Cerebellar nuclear complex (tissue), 1 donor: ENCODE measurements at places on chromosomes 12 and 14.

- peak; percentile 5 for DNase-seq
These were observed 35.1 kb downstream of the TMBIM6 start for GRCh38 chr12:49776413-49776812.

- DNase-seq: no peak
These were observed 154.9 kb downstream of the RASSF9 start for GRCh38 chr12:85681333-85681732.

DNA sequence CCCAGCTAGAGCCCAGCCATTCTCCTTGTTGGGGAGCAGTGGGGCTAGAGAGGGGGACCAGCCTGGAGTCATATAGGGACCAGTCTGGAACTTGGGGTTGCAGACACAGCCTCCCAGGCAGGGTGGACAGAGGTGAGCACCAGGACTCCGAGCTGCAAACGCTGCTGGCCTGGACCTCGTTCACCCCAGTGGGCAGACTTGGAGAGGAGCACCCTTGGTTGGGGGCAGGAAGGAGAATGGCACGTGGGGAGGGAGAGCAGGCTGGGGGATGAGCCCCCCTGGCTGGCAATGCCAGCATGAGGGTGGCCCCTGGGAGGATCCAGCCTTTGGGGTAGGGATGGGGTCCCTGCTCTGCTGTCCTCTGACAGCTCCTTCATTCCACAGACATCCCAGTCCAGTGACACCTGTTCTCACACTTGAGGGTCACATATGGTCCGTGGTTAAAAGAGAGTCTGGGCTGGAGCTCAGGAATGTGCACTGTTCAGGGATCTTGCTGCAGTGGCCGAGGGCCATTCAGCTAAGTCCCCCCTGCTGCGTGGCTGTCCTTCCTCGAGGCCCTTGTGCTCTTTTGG is 2.8 kb downstream of the LBHD2 start:
- DNase-seq: no peak

- no peak for DNase-seq
These were observed 61.0 kb upstream of the PELI2 start for GRCh38 chr14:56057071-56057741.

DNA sequence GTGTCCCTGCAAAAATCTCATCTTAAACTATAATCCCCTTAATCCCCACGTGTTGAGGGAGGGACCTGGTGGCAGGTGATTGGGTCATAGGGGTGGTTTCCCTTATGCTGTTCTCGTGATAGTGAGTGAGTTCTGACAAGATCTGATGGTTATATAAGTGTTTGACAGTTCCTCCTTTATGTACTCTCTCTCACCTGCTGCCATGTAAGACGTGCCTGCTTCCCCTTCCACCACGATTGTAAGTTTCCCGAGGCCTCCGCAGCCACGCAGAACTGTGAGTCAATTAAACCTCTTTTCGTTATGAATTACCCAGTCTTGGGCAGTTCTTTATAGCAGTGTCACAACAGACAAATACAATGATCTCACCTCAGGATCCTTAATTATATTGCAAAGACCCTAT is 45.2 kb upstream of the MAP1LC3B2 start:
- no peak for DNase-seq

DNA sequence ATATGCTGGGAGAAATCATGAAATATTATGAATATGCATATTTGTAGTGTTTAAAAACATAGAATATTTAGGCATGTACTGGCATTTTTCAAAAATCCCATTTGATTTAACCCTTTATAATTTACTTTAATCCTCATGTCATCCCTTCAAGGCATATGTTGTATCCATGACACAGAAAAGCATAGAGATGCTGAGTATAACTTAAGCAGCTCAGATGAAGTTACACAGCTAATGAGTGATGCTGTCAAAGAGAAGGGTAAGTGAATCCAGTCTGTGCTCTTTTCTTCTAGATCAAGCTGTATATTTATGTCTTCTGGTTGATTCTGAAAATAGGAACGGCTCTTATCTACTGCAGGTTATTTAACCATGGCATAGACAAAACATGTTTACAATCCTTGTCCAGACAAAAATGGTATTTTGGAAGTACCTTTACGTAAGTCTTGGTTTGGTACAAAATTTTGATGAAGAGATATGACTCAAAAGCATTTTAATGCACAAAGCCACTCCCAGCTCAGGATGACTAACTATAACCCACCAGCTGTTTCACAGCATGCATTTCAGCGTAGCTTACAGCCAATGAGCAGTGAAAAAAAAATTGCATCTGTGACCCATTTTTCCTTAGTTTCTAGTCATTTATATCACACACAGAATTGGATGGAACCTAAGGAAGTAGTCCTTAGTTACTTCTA is 201.7 kb downstream of the STXBP6 start:
- DNase-seq: no peak

GRCh38 chr14:52835122-52835903 is 43.9 kb upstream of the GNPNAT1 start:
- no peak for DNase-seq

DNA sequence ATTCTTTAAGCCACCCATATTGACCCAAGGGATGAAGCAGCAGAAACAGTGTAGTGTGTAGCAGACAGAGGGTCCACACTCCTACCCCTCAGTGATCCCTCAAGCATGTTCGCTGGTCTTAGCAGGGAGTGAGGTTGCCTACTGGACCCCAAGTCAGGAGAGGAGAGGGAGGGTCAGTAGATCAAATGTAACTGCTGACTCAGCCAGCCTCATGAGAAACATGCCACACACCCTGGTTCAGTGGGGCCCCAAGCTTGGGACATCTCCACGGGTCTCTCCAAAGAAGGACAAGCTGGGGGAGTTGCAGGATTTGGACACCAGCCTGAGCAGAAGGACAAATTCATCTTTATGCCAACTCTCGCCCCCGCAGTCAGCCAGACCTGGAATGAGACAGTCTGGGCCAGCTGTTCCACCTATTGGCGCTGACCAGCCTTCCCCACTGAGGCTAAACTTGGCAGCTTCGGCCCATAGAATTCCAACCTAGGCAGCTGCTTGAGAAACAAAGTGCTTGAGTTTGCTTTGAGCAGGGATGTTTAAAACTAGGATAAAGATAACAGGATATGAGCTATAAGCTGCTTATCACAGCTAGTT is 66.0 kb upstream of the ACTN1 start:
- no peak for DNase-seq

GRCh38 chr12:89162589-89163261 is 189.6 kb downstream of the DUSP6 start:
- DNase-seq: no peak

- no peak for DNase-seq
These were observed 55.1 kb downstream of the PAWR start for GRCh38 chr12:79635676-79636075.

DNA sequence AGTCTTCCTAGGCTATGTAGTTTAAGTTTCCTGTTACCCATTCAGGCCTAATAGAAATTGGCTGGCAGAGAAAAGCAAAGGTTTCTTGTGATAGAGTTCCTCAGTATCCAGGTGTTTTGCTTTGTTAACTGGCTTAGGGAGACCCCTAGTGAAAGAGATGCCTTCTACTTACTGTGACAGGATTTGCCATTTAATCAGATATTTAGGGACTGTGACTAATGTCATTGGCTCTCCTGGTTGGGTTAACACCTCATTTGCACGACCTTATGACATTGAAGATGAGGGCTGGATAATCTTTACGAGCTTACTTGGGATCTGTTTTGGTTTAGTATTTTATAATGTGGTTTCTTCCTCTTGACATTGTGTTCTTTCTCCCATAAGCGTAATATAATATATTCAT is 5.8 kb downstream of the MON2 start:
- no peak for DNase-seq

GRCh38 chr12:43213608-43214007 is 338.4 kb downstream of the ADAMTS20 start:
- no peak for DNase-seq

DNA sequence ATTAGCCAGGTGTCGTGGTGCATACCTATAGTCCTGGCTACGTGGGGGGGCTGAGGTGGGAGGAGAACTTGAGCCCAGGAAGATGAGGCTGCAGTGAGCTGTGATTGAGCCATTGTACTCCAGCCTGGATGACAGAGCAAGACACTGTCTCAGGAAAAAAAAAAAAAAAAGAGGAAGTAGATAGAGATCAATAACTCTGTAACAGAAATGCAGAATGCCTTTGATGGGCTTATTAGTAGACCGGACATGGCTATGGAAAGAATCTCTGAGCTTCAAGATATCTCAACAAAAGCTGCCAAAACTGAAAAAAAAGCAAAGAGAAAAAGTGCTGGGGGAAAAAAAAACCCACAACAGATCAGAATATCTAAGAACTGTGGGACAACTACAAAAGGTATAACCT is 37.5 kb downstream of the GPR68 start:
- DNase-seq: no peak

GRCh38 chr14:77859934-77860570 is 60.1 kb downstream of the ADCK1 start:
- no peak for DNase-seq

DNA sequence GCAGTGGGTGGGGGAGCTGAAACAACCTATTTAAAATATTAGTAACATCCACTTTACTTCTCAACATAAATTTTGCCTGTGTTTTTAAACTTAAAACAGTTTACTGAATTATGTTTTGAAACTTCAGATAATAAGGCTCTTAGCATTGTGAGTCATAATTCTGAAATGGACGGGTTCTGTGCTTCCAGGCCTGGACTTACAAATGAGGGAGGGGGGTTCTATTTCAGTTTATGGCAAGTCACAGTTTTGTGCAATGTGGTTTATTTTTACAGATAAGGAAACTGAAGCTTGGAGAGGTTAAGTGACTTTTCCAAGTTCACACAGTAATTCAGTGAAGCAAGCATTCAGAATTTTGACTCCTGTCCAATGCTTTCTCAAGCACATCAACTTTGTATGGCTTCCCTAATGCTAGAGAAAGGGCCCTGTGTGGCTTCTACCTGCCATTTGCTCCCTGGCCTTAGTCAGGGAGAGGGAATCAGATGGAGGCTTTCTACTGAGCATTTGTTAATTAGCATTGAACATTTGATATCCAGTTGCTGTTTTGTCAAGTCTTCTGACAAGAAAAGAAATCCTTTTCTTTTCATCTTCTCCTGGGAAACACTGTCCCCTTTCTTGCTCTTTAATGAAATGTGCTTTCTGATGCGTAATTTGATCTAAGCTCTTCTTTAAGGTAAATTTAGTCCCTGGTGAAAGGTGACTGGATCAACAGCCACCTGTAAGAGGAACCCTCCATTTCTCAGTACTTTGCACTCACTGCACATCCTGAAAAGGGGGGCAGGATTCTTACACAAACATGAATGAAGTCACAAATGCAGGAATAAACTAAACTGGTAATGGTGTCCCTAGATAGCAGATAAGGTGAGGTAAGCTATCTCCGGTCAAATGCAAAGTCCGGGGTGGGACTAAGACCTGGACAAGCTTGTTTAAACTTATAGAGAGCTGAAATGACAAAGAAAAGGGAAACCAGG is 2.5 kb upstream of the SALL2 start:
- no peak for DNase-seq

GRCh38 chr12:91577586-91578539 is 395.2 kb upstream of the DCN start:
- DNase-seq: no peak

DNA sequence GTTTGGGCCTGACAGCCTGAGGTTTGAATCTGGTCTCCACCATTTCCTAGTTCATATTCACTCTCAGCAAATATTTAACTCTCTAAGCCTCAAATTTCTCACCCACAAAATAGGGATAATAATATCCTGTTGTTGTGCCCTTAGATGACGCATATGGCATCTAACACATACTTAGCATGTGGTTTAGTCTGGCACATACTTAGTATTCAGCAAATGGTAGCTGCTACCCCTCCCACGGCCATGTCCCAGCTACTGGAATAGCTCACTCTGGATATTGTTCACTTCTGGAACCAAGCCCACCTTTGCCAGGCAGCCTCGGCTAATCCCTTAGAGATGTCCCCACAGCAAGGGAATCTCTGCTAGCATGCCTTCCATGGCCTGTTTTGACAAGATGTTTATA is 53.3 kb downstream of the BICD1 start:
- no peak for DNase-seq

DNA sequence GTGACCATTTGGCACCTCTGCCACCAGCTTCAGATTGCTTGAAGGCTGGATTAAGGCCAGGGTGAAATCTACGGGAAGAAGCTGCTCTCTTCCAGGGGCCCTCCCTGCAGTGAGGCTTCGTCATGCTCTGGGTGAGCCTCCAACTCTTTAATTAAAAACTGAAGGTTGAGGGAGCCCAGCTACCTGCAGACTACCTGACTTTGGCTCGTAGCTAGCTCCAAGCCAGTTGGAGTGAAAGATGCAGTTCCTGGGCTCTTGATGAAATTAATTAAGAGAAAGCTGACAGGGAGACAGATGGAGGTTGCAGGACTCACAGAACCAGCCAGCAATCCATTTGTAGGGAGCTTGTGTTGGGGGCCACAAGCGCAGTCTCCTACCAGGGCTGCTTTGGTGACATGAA is 168.5 kb upstream of the SFSWAP start:
- no peak for DNase-seq

- DNase-seq: no peak
These were observed 29.3 kb downstream of the ZCRB1 start for GRCh38 chr12:42296503-42297109.

- no peak for DNase-seq
These were observed 340.5 kb downstream of the VRK1 start for GRCh38 chr14:97137705-97138104.

DNA sequence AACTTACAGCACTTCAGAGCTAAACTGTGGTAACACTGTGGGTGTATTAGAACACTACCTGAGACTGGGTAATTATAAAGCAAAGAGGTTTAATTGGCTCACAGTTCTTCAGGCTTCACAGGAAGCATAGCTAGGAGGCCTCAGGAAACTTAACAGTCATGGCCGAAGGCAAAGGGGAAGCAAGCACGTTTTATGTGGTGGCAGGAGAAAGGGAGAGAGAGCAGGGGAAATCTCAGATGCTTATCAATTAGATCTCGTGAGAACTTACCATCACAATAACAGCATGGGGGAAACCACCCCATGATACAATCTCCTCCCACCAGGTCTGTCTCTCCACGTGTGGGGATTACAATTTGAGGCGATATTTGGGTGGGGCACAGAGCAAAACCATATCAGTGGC is 512.6 kb downstream of the RERGL start:
- DNase-seq: no peak

- no peak for DNase-seq
These were observed 305.9 kb upstream of the G2E3 start for GRCh38 chr14:30252783-30253674.

GRCh38 chr12:84085046-84085445 is 827.6 kb downstream of the SLC6A15 start:
- no peak for DNase-seq

DNA sequence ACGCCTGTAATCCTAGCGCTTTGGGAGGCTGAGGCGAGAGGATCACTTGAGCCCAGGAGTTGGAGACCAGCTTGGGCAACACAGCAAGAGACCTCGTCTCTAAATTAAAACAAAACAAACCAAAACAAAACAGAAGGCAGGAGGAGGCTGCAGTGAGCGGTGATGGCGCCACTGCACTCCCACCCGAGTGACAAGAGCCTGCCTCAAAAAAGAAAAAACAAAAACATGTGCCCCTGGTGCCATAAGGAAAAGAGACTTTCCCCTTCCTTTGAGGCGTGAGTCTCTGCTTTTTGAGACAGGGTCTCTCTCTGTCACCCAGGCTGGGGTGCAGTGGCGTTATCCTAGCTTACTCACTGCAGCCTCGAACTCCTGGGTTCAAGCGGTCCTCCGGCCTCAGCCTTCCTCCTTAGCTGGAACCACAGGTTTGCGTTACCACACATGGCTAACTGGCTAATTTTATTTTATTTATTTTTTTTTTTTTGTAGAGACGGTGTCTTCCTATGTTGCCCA is 9.0 kb upstream of the EAPP start:
- DNase-seq: no peak

- no peak for DNase-seq
These were observed at the start of gene SYT10 for GRCh38 chr12:33439587-33440011. Gene SYT10, minus strand, starts transcription at chr12:33439819. Its CDS starts 297 bp downstream, at chr12:33439522.
